ENCODE measurements at places on chromosomes 16 and 17.

GRCh38 chr16:1825864-1826690, 548 bp downstream of the HAGH start:
- DNase-seq, result peak; percentile 18

GRCh38 chr17:4436846-4437245, 3.1 kb downstream of the SPNS3 start:
- no peak for DNase-seq

GRCh38 chr16:91484-91883, 13.5 kb downstream of the MPG start:
- DNase-seq, result no peak

- no peak for DNase-seq
Measured at GRCh38 chr16:29307598-29308507, 98.7 kb downstream of the NPIPB11 start.

DNA sequence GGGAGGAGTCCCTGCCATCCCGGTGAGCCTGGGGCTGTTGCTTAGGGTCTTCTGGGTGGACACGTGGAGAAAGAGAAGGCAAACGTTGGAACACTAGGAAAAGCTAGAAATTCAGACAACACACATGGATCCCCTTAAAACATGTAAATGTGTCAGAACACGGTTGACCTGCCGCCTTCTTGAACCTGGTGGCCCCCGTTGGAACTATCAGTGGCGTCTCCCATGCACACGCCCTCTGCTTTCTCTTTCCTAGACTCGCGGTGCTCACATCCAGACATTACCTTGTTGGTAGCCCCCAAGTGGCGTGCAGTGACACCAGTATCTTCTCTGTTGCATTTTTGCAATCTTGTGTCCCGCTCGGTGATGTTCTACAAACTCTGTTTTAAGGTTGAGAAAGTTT, 18.6 kb downstream of the CIBAR2 start:
- DNase-seq, result no peak

DNA sequence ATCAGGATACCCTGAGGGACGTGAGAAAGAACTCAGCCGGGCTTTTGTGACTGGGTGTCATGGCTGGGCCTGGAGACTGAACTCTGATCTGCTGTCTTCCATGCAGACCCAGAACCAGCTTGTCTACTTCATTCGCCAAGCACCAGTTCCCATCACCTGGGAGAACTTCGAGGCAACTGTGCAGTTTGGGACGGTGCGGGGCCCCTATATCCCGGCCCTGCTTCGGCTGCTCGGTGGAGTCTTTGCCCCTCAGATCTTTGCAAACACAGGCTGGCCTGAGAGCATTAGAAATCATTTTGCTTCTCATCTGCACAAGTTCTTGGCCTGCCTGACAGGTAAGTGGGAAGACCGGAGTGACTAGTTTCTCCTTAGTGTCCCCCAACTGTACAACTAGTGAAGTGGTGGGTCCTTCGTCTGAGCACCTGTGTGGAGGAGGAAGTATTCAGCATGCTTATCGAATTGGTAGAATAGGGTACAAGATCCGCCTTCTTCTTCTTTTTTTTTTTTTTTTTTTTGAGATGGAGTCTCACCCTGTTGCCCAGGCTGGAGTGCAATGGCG, 15.5 kb downstream of the DNAH2 start:
- no peak for DNase-seq

- DNase-seq, result no peak
Measured at GRCh38 chr16:79093554-79093967, 507.0 kb downstream of the MAF start.

GRCh38 chr16:81520151-81520470, 75.5 kb downstream of the CMIP start:
- DNase-seq, result no peak

DNA sequence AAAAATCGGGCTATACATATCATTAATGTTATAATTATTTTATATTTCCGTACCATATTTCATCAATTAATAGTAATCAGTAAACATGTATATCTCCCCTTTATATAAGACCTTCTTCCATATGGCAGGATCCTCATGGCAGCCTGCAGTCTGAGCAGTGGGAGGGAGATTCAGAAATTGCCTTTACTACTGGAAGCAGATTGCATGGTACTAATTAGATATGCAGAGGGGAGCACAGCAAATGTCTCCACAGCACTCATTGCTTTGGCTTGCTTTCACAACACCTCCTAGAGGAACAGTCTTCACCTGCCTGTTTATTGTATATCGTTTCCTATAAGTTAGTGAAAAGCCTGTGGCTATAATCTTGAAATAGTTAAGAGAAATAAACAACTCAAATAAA, 585.8 kb upstream of the GOT2 start:
- DNase-seq, result no peak

DNA sequence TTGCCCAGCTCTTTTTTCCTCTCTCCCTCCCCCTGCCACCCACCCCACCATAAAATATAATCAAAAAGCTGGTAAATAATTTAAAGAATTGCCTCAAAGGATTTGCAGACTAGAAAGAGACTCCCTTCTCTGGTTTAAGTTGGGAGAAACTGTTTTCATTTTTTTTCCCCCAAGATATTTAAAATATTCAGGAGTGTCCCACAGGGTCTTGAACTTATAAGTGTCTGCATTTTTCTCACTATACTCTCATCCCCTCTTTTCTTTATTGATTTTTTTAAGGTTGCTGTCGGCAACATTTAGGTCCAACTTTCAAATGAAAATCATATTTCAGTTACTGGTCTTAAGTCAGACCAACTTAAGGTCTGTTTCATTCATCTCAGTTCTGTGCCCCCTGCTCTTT, 210.2 kb downstream of the MSI2 start:
- DNase-seq, result no peak

- DNase-seq, result peak; percentile 55
Measured at GRCh38 chr17:44318077-44318892, 6.3 kb downstream of the SLC25A39 start.

- no peak for DNase-seq
Measured at GRCh38 chr16:79150151-79150550, 450.4 kb downstream of the MAF start.
